ENCODE measurements at places on chromosomes 12 and 14.
A peak's percentile ranks its signal among the peaks of the same experiment; 100 is the strongest.

DNA sequence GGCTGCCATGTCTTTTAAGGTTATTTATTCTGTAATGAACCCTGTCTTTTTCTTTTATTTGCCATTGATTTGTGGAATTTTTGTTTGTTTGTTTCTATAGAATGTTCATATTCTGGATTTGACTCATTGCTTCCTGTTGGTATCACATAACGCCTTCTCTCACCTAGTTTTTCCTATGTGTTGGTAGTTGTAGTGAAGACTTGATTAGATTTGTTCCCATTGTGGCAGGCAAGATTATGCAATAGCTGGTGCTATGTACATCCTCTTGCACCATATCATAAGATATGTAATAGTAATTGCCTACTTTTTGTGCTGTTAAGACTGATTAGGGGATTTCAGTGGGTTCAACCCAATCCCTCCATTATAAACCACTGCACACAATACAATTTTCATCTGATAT, 3.9 kb upstream of the KRT6B start:
- no peak for DNase-seq

DNA sequence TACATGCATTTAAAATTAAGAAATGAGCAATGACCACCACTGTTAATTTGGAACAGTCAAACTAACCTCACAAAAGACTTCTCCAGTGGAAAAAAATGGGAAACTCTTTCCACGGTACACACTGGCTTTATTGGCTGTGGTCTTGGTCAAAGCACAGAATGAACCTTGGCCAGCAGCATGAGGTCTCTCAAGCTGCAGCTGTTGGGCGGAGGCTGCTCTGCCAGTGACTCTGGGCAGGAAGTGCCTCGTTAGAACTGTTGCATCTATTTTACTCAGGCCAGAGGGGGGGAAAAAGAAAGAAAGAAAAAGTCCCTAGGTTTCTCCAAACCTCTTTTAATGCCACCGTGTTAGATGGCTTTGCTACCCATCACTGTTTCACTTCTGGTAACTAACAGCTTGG, 279.8 kb upstream of the DIO2 start:
- no peak for DNase-seq

DNA sequence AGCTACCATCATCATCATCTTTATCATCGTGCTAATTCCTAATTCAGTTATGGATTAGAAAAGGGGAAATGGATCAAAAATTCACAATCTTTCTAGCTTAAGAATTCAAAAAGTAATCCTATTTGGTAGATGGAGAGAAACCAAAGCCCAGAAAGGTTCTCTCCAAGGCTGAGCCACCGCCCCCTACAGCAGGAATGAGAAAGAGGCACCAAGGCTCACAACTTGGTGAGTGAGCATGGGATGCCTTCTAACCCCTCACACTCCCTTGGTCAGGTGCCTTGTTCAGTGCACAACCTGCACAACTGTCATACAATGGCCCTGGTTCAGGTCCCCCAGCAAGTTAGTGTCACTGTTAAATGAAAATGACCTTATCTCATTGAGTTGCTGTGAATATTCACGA, 171.5 kb downstream of the ANO2 start:
- DNase-seq: no peak

GRCh38 chr14:23939607-23940326, 13.8 kb upstream of the DHRS4 start:
- DNase-seq: no peak

- DNase-seq: no peak
These were observed 423.2 kb downstream of the ATP23 start for GRCh38 chr12:58364389-58365086.

GRCh38 chr12:113242026-113242418, 20.8 kb downstream of the TPCN1 start:
- no peak for DNase-seq

DNA sequence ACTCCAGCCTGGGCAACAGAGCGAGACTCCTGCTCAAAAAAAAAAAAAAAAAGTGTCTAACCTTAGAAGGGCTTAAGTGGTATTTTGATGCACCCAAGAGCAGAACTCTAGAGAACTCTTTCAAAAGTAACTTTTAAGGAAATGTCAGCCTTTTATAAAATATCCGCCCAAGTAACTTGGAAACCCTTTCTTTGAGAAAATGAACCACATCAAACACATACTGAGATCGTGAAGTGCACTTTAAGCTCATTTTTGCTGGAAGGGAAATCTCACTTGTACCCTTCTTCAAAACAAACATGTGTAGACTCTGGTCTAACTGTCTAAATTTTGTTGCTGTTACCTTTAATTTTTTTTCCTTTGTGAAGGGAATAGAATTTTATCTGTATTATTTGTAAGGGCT, 5.5 kb downstream of the C12orf56 start:
- DNase-seq: no peak

- DNase-seq: peak; percentile 76
These were observed at the start of gene ISM2 for GRCh38 chr14:77498120-77498979. ISM2 (minus strand) TSS chr14:77498816; CDS start chr14:77498793, 23 bp downstream.

DNA sequence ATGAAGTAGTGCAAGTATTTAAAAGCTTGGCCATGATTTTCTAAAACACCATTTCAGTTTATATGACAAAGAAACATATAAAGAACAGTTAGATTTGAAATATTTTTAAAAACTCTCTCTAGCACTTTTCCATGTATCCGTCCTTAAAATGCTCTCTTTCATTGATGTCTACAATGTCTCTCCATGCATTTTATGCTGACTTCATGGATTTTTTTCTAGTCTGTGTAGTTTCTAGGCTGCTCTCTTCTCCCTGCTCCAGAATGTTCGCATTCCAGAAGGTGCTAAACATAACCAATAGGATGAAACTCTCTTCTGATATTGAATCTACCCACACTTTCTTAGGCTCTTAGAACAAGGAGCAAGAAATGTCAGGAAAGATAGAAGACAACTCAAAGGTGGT, 124.8 kb downstream of the PLCZ1 start:
- no peak for DNase-seq

DNA sequence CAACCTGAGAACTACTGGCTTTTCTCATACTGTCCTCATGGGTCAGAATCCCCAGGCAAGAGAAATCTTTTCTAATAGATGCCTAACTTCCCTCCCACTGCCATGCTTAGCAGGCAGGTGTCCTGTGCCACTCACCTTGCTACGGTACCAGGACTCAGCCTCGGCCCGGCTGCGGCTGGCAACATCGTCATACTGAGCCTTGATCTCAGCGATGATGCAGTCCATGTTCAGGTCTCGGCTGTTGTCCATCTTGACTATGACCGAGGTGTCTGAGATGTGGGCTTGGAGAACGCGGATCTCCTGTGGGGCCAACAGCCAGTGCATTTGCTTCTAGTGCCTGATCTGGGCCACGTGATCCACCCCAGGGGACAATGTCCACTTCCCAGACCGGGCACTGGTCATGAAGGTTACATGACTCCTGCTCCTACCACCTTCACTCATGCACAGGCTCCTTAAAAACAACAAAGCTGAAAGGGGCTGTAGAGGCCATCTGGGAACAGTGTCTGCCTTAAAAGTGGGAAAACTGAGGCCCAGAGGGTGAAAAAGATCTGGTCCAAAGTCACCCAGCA, 4.1 kb downstream of the KRT85 start:
- DNase-seq: no peak

DNA sequence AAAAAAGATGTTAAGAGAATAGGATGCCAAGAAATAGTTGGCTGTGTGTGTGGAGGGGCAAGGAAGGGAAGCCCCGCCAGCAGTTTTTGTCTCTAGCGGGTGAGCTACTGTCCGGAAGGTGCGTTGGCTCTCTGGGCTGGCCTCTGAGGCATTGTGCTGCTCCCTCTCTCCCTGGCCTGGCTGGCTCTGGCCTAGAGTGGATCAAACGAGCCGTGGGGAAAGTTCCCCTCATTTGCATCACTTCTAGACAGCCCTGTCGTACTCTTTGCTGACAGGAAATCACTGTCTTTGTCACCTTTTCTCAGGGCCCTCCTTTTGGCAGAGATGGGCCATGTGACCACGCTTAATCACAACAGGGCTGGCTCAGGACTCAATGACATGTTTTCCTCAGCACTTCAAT, 236.1 kb upstream of the NPAS3 start:
- DNase-seq: peak; percentile 4

- no peak for DNase-seq
These were observed 484 bp downstream of the PPP1CC start for GRCh38 chr12:110742096-110742717.

GRCh38 chr12:79560225-79560889, 130.4 kb downstream of the PAWR start:
- DNase-seq: no peak

- DNase-seq: no peak
These were observed 41.9 kb upstream of the POC1B start for GRCh38 chr12:89567691-89568239.

GRCh38 chr14:45252366-45253069, 484 bp downstream of the MIS18BP1 start:
- DNase-seq: no peak

GRCh38 chr14:101402936-101403660, 158.2 kb upstream of the DIO3 start:
- DNase-seq: no peak

- no peak for DNase-seq
These were observed 514 bp downstream of the TPPP2 start for GRCh38 chr14:21030531-21030930.

DNA sequence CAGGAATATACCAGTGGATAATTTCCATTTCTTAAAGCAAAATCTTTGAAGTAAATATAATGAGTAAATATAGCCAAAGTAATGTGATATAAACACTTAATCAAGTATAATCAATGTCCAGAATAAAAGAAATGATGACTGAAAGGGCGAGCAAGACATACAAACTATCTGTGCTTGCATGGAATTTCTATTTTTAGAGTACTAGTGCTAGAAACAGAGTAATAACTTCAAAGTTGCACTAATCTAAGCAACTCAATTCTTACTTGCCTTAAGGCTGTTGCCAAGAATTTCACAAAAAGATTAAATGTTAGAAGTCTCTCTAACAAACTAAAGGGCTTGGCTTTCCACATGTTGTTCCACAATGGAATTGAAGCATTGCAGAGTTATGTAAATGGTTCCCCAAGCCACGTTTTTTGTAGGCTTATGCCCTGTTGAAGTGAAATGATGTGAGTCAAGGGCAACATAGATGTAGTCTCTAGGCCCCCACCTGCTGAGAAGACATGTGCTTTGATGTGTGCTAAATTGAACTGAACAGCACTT, 175.0 kb upstream of the LMNTD1 start:
- no peak for DNase-seq

DNA sequence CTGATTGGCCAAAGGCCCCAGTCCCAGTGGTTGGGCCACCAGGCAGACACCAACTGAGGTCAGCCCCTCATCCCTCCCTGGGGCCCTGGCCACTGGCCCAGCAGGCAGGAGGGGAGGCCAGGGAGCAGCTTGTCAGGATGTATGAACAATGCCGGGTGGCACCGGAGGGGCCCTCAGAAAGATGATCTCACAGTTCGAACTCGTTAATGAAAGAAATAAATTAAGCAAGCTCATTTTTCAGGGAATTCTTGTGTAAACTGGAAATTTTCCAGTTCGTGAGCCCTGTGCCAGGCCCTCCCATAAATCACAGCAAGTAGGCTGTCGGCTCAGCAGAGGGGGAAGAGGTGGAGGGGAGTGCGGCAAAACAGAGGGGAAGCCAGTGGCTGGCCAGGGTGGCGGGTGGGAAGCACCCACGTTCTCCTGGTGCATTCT, 177.0 kb upstream of the VASH1 start:
- DNase-seq: no peak

DNA sequence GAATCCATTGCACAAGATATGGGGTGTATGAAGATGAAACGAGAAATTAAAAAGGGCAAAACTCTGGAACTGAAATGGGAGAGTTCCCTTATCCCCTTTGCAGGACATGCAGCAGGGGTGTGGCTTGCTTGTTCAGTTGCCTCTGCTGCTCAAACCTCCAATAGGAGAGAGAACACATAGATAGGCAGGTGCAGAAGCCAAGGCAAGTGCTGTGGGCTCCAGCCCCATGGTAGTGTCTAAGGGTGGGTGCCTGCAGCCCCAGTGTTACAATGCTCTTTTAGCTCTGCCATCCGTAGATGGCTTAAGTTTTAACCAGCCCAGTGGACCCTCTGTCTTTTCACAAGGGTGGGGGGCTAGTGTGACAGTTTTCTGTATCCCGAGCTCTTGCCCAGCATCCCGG, 69.7 kb downstream of the CMAS start:
- DNase-seq: no peak

DNA sequence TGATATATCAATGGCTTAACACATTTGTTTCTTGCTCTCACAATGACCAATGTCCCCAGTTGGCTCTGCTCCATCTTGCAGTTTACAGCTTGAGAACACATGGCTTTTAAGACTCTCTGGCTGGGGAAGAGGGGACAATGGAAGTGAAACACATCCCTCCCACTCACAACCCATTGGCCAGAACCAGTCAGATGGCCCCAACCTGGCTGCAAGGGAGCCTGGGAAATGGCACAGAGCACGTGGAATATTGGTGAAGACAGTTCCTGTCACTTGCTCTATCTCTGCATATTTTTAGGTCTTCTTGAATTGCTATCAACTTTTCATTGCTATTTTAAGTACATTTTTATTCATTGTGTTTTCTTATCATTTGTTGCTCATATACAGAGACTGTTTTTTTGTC, 345.4 kb downstream of the MED13L start:
- no peak for DNase-seq

- no peak for DNase-seq
These were observed 20.9 kb downstream of the KMT2D start for GRCh38 chr12:49039421-49040363.

- no peak for DNase-seq
These were observed 3.1 kb downstream of the ADCY4 start for GRCh38 chr14:24331731-24332267.

GRCh38 chr14:99523704-99524055, 42.5 kb downstream of the CCNK start:
- no peak for DNase-seq

DNA sequence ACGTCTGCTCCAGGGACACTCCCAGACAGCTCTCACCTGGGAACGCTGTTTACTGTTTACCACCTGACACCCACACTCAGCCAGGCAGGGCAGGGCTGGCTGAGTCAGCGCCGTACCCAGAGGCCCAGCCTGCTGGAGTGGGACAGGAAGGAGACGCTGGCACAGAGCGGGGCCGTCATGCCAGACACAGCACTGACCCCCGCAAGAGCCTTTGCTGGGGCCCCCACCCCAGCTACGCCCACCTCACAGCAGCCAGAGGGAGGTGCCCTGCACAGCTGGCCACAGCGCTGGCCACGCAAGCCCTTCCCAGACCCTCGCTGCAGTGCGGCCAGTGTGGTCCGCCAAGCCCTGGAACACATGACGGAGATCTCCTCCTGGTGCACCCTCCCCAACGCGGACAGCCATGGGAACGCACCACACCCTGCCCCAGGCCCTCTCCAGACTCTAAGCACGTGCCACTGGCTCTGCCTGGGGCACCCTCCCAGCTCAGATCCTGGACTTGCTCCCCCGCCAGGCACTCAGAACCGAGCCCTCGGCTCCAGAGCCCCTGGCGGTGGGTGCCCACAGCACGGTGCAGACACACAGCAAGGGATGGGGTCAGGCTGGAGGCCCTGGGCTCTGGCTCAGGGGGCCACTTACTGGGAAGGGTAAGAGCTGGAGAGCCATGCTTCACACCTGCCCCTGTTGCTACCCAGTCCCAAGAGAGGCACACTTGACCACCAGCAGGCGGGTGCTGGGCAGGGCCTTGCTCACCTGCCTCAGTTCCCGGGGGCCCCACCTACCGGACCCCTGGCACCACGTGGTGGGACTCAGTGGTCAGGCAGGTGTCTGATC, 5.7 kb downstream of the AHNAK2 start:
- DNase-seq: no peak
